Pulmonary artery endothelial cell (primary cell): ENCODE measurements at places on chromosomes 2 and 18. TPM values are rescaled to one million over a fixed set of nuclear protein-coding genes. Genes with fewer than 3 reads are reported as not detected.

B4GALT6 gene
- total RNA-seq = 9.1 and 12.2 TPM in 2 replicates

KIF5C gene
- under 0.01 and 0.18 TPM in 2 replicates for total RNA-seq

CD28 gene
- total RNA-seq = 0.07 TPM in 2 replicates

UGT1A9 gene
- not detected in 2 replicates for total RNA-seq

IAH1 gene
- total RNA-seq = 32.9 and 40.2 TPM in 2 replicates

RNU2-63P gene
- 66.2 TPM in 1 of 2 replicates, not detected in the other for total RNA-seq

IL37 gene
- total RNA-seq = not detected in 2 replicates

CRYGC gene
- total RNA-seq = not detected in 2 replicates

ZNF521 gene
- 55.6 and 64.3 TPM in 2 replicates for total RNA-seq

CHST9 gene
- total RNA-seq = not detected in 2 replicates

OTX1 gene
- 0.11 and 0.33 TPM in 2 replicates for total RNA-seq

HNMT gene
- total RNA-seq = 9.2 and 11.3 TPM in 2 replicates

CABLES1 gene
- 17.0 and 28.5 TPM in 2 replicates for total RNA-seq

SPDYA gene
- 0.79 and 1.0 TPM in 2 replicates for total RNA-seq

SERPINB13 gene
- total RNA-seq = not detected in 2 replicates

EN1 gene
- not detected in 2 replicates for total RNA-seq

HK2 gene
- 19.8 and 23.9 TPM in 2 replicates for total RNA-seq

IL36B gene
- total RNA-seq = not detected in 2 replicates

C1QL2 gene
- total RNA-seq = not detected in 2 replicates

GALR1 gene
- total RNA-seq = not detected in 2 replicates

RRM2 gene
- 58.2 and 88.6 TPM in 2 replicates for total RNA-seq

FEV gene
- not detected in 2 replicates for total RNA-seq

ARMC9 gene
- 21.1 and 26.7 TPM in 2 replicates for total RNA-seq

CYBRD1 gene
- 36.2 and 61.7 TPM in 2 replicates for total RNA-seq

DSC3 gene
- total RNA-seq = 0.04 and 2.0 TPM in 2 replicates

TBR1 gene
- 0.04 and 0.07 TPM in 2 replicates for total RNA-seq

SLC5A7 gene
- not detected in 2 replicates for total RNA-seq

TMEM182 gene
- 0.95 and 1.2 TPM in 2 replicates for total RNA-seq

DSG4 gene
- total RNA-seq = not detected in 2 replicates

UXS1 gene
- total RNA-seq = 29.3 and 35.6 TPM in 2 replicates

SEPTIN10 gene
- total RNA-seq = 92.0 and 104 TPM in 2 replicates

CCDC74B gene
- 1.2 and 1.5 TPM in 2 replicates for total RNA-seq

ABI2 gene
- total RNA-seq = 30.3 and 42.2 TPM in 2 replicates

LINC00305 gene
- total RNA-seq = not detected in 2 replicates

MC2R gene
- not detected in 2 replicates for total RNA-seq

TM4SF20 gene
- total RNA-seq = not detected in 2 replicates

RIT2 gene
- not detected in 2 replicates for total RNA-seq

GLI2 gene
- total RNA-seq = not detected in 2 replicates

MRO gene
- total RNA-seq = not detected in 2 replicates

GORASP2 gene
- total RNA-seq = 29.5 and 36.8 TPM in 2 replicates

SIX3 gene
- total RNA-seq = not detected in 2 replicates

MARCO gene
- not detected in 2 replicates for total RNA-seq

LYPD6B gene
- total RNA-seq = not detected in 2 replicates

RGPD3 gene
- total RNA-seq = 0.18 and 0.20 TPM in 2 replicates

PTPRM gene
- total RNA-seq = 30.7 and 59.0 TPM in 2 replicates

ZDBF2 gene
- 9.0 and 12.1 TPM in 2 replicates for total RNA-seq

GAREM1 gene
- total RNA-seq = 0.40 and 0.81 TPM in 2 replicates
